GM23338 (cell line): ENCODE measurements at places on chromosomes 7 and 10.

GRCh38 chr7:107948645-107949442 is 54.1 kb downstream of the LAMB1 start:
- DNase-seq = no peak
- peaks cover 24% of the 10 kb centered on the region for H3K4me1 ChIP-seq
- H3K27ac ChIP-seq = no peak overlapping the region
- no peak overlapping the region for H3K4me3 ChIP-seq
- H3K36me3 ChIP-seq = 0 out of 2 replicates have a peak, but pooled peaks cover 5% of the 10 kb centered on the region

DNA sequence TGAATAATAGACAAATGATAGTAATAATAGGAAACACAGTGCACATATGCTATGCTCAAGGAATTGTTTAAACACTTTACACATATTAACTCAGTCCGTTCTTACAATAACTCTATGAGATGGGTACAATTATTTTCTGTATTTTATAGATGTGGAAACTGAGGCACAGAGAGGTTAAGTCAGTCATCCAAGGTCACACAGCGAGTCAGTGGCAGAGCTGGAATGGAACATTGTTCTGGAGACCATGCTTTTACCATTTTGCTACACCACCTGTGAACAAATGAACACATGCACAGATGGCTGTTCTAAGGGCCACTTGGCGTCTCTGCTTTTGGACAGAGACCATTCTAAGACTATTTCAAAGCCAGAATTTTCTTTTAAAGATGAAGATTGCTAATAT is 26.9 kb upstream of the MTPN start:
- H3K36me3 ChIP-seq = no peaks in the 10 kb centered on the region
- H3K4me1 ChIP-seq = no peaks in the 10 kb centered on the region
- H3K27me3 ChIP-seq = no peaks in the 10 kb centered on the region
- DNase-seq = no peak

- H3K27me3 ChIP-seq = no peaks in the 10 kb centered on the region
- H3K4me1 ChIP-seq = no peaks in the 10 kb centered on the region
- H3K36me3 ChIP-seq = peaks cover 5% of the 10 kb centered on the region; the same call in 1 of the 2 replicates
- no peak overlapping the region for H3K4me3 ChIP-seq
Measured at GRCh38 chr10:99758211-99758891, 24.1 kb upstream of the ABCC2 start.

DNA sequence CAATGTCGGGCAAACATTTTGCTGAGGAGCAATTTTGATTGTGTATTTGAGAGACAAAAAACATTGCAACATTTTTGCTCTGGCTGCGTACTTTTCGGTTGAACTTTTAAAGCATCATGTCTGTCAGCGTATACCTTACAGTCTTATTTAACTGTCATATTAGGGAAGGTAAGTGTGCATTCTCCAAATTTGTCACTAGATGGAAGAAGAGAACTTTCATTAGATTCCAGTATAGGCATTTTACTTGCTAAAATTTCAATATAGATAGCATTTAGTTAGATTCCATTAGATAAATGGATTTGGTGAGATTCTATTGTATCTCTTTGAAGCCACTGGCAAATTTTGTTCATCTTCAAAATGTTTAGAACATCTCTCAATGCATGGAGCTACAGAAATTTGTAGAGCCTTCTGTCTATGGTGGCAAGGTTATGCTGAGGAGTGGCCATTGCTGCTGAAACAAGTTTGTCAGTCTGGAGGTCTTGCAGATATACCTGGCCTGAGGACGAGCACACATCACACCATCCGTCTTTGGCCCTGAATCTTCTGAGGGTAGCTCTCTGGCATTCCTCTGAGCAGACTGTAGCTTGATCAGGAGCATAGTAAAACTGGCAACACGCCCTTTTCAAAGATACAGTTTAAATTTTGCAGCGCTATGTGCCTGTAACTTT is 437.5 kb upstream of the MBL2 start:
- no peaks in the 10 kb centered on the region for H3K36me3 ChIP-seq
- peak overlapping the region; percentile 4; the same call in 1 of the 2 replicates for H3K27ac ChIP-seq
- peak; percentile 75 for DNase-seq
- H3K4me1 ChIP-seq = peaks cover 4% of the 10 kb centered on the region; the same call in 1 of the 2 replicates
- no peaks in the 10 kb centered on the region for H3K27me3 ChIP-seq
- no peak overlapping the region for H3K4me3 ChIP-seq

- H3K27me3 ChIP-seq = no peaks in the 10 kb centered on the region
- no peaks in the 10 kb centered on the region for H3K36me3 ChIP-seq
- no peak overlapping the region for H3K27ac ChIP-seq
- no peak overlapping the region for H3K4me3 ChIP-seq
Measured at GRCh38 chr7:131591687-131592319, 35.4 kb upstream of the PODXL start.

DNA sequence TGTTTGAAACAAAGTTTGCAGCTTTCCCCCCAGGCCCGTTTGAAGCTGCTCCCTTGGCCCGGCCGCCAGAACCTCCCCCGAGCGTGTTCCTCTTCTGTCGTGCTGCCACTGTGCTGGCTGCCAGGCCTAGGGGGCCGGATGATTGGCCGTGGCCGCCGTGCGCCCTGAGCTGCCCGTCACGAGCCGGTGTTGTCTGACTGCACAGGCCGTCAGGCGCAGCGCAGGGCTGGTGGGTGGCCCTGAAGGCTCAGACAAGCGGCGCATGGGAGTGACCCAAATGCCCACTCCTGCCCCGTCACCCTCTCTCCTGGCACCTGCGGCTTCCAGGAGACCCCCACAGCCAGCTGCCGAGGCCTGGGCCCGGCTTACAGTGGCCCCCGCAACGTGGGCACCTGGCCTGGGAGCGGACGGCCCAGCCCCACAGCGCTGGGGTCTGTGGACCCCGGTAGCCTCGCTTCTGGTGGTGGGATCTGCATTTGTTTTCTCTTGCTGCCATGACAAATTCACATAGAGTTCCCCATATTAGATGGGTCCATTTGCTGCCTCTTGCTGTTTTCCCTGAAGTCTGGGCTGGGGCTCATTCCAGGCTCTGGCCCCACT is 13.1 kb downstream of the JAKMIP3 start:
- H3K27me3 ChIP-seq = no peaks in the 10 kb centered on the region
- DNase-seq = peak; percentile 36
- no peak overlapping the region for H3K4me3 ChIP-seq
- H3K27ac ChIP-seq = no peak overlapping the region
- H3K4me1 ChIP-seq = no peaks in the 10 kb centered on the region

- H3K27me3 ChIP-seq = no peaks in the 10 kb centered on the region
- H3K36me3 ChIP-seq = no peaks in the 10 kb centered on the region
- H3K4me1 ChIP-seq = no peaks in the 10 kb centered on the region
- H3K27ac ChIP-seq = no peak overlapping the region
- H3K4me3 ChIP-seq = no peak overlapping the region
- no peak for DNase-seq
Measured at GRCh38 chr10:2837674-2838073, 229.7 kb upstream of the PFKP start.

GRCh38 chr10:470339-471003 is 219.0 kb downstream of the DIP2C start:
- H3K36me3 ChIP-seq = no peaks in the 10 kb centered on the region
- no peak overlapping the region for H3K27ac ChIP-seq
- no peak overlapping the region for H3K4me3 ChIP-seq

- DNase-seq = no peak
- H3K4me1 ChIP-seq = no peaks in the 10 kb centered on the region
- no peaks in the 10 kb centered on the region; the same call in 1 of the 2 replicates for H3K36me3 ChIP-seq
Measured at GRCh38 chr7:138654616-138655015, 46.5 kb downstream of the SVOPL start.

DNA sequence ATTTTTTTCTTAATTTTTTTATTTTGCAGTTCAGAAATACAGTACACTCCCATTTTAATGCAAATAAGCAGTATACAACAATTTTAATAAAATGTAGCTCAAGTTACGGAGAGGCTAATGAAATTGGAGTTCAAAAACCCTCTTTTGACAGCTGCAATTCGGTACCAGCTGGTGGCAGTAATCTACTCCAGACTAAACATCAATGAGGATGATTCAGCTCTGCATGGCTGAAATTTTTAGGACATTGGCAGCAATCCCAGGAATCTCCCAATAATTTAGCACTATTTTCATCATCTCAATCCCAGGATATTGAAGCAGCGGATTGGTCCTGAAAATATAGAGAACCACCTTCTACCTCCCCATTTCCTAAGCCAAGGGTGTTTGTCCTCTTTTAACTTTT is 278.8 kb downstream of the CACNA2D1 start:
- H3K4me3 ChIP-seq = no peak overlapping the region
- no peaks in the 10 kb centered on the region for H3K27me3 ChIP-seq
- no peak overlapping the region for H3K27ac ChIP-seq
- H3K36me3 ChIP-seq = no peaks in the 10 kb centered on the region

- H3K27me3 ChIP-seq = no peaks in the 10 kb centered on the region
- H3K27ac ChIP-seq = no peak overlapping the region
- no peaks in the 10 kb centered on the region for H3K36me3 ChIP-seq
- H3K4me3 ChIP-seq = no peak overlapping the region
- peaks cover 6% of the 10 kb centered on the region; the same call in 1 of the 2 replicates for H3K4me1 ChIP-seq
- DNase-seq = no peak
Measured at GRCh38 chr10:114256008-114256765, 17.1 kb downstream of the VWA2 start.

DNA sequence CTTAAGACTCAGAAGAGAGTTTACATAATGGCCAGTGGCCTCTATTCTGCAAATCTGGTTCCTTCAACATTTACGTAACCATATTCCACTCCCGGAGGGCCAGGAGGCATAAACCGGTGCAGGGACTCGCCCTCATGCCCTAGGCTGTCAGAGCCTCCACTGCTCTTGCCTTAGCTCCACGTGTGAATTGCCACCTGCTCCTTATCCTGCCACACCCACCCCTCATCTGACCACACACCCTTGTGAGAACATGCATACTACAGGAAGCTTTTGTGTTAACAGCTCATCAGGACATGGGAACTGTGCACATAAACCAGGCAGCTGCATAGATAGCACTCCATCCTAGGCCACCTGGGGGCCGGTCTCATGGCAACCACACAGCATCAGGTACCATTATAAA is 146.7 kb upstream of the PFKP start:
- peaks cover 5% of the 10 kb centered on the region for H3K4me1 ChIP-seq
- H3K36me3 ChIP-seq = no peaks in the 10 kb centered on the region
- H3K27ac ChIP-seq = no peak overlapping the region
- no peak overlapping the region for H3K4me3 ChIP-seq

DNA sequence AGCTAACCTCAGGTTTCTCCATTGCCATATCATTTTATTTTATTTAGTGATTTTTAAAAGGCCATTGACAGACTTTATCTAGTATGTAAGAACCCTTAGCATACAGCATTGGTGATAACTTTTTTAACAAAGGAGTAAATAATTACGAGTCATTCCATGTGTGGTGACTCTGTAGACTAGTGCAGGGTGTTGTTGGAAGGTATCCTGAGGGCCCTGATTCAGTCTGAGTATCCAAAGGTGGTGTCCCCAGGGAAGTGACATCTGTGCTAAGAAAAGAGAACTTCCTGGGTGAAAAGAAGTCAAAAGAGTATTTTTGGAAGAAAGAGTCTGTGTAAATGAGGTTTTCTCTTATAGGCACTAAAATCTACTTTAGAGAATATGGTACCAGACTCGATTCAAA is 308.4 kb downstream of the C7orf25 start:
- DNase-seq = no peak
- no peaks in the 10 kb centered on the region for H3K36me3 ChIP-seq
- H3K4me1 ChIP-seq = no peaks in the 10 kb centered on the region
- no peak overlapping the region for H3K4me3 ChIP-seq

GRCh38 chr10:100878291-100878910 is 34.4 kb upstream of the SLF2 start:
- peaks cover 25% of the 10 kb centered on the region for H3K27me3 ChIP-seq
- no peak overlapping the region for H3K27ac ChIP-seq
- no peak overlapping the region for H3K4me3 ChIP-seq

- no peaks in the 10 kb centered on the region for H3K27me3 ChIP-seq
- no peaks in the 10 kb centered on the region for H3K36me3 ChIP-seq
- peak; percentile 62 for DNase-seq
- no peak overlapping the region for H3K27ac ChIP-seq
- H3K4me3 ChIP-seq = peak overlapping the region; percentile 85
Measured at GRCh38 chr7:128790315-128791041, 1.3 kb upstream of the CCDC136 start.

DNA sequence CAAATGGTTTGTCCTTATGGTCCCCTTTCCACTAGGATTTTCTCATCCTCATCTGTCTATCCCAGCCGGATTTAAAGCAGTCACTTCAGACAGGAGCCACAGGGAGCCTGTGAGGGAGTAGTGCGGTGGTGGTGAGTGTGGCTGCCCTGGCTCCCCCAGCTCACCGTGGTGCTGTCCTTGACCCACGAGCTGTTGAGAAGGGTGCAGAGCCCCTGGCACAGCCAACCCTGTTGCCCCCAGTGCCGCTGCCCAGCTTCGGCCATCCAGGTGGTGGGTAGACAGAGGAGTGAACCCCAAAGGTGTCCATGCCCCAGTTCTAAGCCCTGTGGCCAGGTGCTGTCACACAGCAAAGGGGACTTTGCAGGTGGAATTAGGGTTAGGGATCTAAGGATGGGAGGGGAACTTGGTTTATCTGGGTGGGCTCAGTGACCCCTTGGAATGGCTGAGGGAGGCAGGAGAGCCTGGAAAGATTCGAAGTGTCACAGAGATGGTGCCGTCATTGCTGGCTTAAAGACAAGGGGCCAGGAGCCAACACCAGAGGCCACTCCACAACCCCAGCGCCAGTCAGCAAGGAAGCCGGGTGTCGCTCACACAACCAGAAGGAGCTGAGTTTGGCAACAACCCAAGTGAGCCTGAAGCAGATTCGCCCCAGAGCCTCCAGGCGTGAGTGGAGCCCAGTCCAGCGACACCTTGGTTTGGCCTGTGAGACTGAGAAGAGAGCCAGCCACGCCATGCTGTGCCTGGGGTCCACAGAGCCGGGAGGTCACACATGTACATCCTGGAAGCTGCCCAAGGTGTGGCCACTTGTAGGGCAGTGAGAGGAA is 142.4 kb downstream of the ADCY1 start:
- no peak for DNase-seq
- H3K27ac ChIP-seq = no peak overlapping the region
- no peak overlapping the region for H3K4me3 ChIP-seq
- H3K27me3 ChIP-seq = no peaks in the 10 kb centered on the region
- H3K4me1 ChIP-seq = no peaks in the 10 kb centered on the region
- no peaks in the 10 kb centered on the region for H3K36me3 ChIP-seq

- no peak overlapping the region for H3K4me3 ChIP-seq
- no peaks in the 10 kb centered on the region for H3K36me3 ChIP-seq
- H3K4me1 ChIP-seq = no peaks in the 10 kb centered on the region
- H3K27ac ChIP-seq = no peak overlapping the region
- no peaks in the 10 kb centered on the region for H3K27me3 ChIP-seq
Measured at GRCh38 chr10:44662051-44662450, 249.1 kb upstream of the TMEM72 start.

DNA sequence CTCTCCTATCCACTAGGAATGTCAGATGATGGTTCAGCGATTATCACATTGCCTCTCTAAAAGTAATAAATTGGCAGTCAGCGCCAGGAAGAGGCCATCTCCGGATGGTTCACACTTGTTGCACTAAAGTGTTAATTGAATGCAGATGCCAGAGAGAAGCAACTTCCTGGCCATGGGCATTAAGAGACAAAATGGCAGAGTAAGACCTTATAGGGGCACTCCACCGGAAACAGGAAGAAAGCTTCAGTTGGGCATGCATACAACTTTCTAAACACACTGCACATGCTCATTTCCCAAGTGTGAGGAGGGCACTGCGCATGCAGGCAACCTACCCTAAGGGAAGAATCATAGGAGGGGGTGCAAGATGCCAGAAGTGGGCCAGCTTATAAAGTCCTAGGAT is 71.7 kb upstream of the AUTS2 start:
- H3K27me3 ChIP-seq = no peaks in the 10 kb centered on the region
- no peaks in the 10 kb centered on the region for H3K4me1 ChIP-seq
- H3K36me3 ChIP-seq = no peaks in the 10 kb centered on the region
- H3K4me3 ChIP-seq = no peak overlapping the region
- no peak overlapping the region for H3K27ac ChIP-seq
- DNase-seq = no peak
